ENCODE measurements at places on chromosomes 6 and 20. TPM values are rescaled to one million over a fixed set of nuclear protein-coding genes. Genes with fewer than 3 reads are reported as not detected.

- DNase-seq = no peak
These were observed 38.1 kb downstream of the SNX9 start for GRCh38 chr6:157861184-157861583.

- DNase-seq = no peak
These were observed 238.6 kb upstream of the RIN2 start for GRCh38 chr20:19519466-19519865.

MEP1A gene
- not detected for total RNA-seq

DNA sequence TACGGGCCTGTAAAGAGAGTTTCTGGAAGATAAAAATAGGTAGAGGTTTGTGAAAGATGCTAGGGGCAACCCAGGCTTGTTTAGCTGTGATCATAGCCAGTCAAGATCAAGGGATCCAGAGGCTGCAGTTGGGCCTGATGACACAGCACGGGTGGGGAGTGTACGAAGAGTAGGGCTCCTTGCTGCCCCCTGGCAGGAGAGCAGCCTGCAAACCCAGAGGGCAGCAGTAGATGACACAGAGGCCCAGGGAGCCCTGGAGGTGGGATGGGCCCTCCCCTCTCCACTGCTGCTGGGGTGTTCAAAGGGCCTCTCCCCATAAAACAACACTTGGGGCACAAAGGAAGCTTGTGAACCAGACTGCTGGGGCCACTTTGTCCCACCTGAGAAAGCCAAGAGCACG lies 47.2 kb downstream of the VEGFA start:
- no peak for DNase-seq

- no peak for DNase-seq
These were observed 9.6 kb downstream of the DSTN start for GRCh38 chr20:17579369-17580039.

PNPLA1 gene
- not detected for total RNA-seq

DNA sequence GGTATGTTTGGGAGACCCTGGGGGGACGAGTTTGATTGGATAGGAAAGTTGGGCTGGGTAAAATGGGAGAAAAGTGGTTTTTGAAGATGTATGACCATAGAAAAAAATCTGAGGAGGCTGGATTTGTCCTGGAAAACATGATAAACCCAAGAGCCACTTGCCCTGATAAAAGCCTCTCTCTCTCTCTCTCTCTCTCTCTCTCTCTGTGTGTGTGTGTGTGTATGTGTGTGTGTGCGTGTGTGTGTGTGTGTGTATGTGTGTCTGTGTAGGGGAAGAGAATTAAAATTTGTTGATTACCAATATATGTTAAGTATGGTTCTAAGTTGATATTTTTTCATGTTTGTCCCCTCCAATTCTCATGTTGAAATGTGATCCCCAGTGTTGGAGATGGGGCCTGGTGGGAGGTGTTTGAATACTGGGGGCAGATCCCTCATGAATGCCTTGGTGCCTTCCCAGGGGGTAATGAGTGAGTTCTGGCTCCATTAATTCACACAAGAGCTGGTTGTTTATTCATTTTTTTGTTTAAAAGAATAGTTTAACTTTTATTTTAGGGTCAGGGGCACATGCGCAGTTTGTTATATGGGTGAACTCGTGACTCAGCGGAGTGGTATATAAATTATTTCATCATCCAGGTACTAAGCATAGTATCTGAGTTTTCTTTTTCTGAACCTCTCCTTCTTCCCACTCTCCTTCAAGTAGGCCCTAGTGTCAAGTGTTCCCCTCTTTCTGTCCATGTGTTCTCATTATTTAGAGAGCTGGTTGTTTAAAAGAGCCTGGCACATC lies 208.8 kb downstream of the TFAP2B start:
- no peak for DNase-seq

Data from ascending aorta (tissue), 2 donors.